Brain microvascular endothelial cell (primary cell): ENCODE measurements at places on chromosomes 1 and 21.

DNA sequence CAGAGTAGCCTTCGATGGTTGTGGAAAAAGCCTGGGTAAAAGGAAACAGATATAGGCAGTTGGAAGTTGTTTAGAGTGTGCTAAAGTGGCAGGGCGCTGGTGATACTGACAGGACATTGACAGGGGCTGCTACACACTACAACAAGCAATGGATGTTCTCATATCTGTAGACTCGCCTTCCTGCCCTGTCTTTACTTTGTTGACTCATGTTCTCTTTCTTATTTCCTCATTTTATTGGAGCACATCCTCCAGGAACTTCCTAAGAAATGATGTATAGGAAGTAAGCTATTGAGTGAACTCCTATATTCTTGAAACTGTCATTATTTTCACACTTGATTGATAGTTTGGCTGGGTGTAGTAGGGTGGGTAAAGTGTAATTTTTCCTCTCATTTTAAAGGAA lies 51.0 kb downstream of the C4BPA start:
- no peak for DNase-seq

- DNase-seq: no peak
Measured at GRCh38 chr1:63818567-63819325, 44.9 kb downstream of the ROR1 start.

- DNase-seq: no peak
Measured at GRCh38 chr1:22722901-22723550, 12.4 kb downstream of the EPHB2 start.

GRCh38 chr1:207328908-207329440 lies 7.5 kb downstream of the CD55 start:
- DNase-seq: no peak
